NCI-H345 (cell line): ENCODE measurements at places on chromosomes 6 and 20.

GRCh38 chr20:20872428-20872827, 160.0 kb upstream of the RALGAPA2 start:
- DNase-seq, result no peak

GRCh38 chr6:165804331-165805066, 141.5 kb upstream of the PDE10A start:
- DNase-seq, result no peak

GRCh38 chr20:22562620-22563019, 21.8 kb downstream of the FOXA2 start:
- peak; percentile 15 for DNase-seq

DNA sequence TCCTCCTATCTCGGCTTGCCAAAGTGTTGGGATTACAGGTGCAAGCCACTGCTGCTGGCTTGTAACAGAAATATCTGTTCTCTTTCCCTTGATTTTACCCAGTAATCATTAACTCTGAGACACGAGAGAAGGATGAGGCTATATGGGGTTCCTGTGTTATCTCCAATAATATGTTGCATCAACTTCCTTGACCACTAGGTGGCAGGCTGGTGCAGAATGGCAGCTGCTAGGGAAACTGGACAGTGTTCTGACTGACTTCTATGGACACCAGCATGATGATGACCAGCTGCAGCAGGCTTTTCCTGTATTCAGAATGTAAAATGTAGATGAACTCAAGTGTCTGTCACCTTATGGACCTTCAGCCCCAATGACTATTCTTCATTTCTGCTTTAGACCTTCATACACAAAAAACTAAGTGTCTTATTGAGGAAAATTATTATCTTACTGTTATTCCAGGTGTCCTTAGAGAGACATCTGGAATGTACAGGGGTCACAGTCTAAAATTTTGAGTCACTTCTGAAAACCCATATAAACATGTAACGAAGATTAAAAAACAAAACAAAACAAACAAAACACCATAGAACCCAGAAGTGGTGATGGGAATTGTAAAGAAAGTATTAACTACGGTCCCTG, 20.4 kb upstream of the CD109 start:
- peak; percentile 61 for DNase-seq

GRCh38 chr20:56945057-56945456, 316.0 kb downstream of the TFAP2C start:
- DNase-seq, result no peak

GRCh38 chr20:47465335-47466090, 36.2 kb upstream of the NCOA3 start:
- DNase-seq, result no peak

DNA sequence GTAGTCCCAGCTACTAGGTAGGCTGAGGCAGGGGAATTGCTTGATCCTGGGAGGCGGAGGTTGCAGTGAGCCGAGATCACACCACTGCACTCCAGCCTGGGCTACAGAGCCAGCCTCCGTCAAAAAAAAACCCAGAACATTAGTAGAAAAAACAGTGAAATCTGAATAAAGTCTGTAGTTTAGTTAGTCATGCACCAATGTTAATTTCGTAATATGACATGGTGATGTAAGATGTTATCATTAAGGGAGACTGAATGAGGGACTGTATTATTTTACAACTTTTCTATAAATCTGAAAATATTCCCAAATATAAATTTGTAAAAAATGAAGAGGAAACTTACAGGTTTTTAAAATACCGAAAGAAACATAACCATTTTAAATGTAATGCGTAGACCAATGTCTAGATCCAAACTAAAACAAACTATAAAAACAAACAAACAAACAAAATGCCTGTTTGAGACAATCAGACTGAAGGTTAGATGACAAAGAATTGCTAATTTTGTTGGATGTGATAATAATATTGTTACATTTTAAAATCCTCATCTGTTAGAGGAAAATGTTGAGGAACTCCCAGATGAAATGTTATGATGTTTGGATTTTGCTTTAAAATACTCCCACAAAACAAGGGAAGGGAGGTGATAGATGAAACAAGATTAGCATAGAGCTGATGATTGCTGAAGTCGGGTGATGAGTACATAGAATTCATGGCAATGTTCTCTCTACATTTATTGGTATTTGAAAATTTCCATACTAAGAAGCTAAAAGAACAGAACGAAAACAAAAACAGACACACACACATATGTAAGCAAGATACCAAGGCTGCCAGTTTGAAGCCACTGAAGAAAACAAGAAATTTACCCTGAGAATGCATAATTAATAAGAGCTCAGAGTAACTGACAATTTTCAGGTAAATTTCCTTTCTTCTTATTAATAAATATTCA, 1.8 kb downstream of the GSTA4 start:
- no peak for DNase-seq

DNA sequence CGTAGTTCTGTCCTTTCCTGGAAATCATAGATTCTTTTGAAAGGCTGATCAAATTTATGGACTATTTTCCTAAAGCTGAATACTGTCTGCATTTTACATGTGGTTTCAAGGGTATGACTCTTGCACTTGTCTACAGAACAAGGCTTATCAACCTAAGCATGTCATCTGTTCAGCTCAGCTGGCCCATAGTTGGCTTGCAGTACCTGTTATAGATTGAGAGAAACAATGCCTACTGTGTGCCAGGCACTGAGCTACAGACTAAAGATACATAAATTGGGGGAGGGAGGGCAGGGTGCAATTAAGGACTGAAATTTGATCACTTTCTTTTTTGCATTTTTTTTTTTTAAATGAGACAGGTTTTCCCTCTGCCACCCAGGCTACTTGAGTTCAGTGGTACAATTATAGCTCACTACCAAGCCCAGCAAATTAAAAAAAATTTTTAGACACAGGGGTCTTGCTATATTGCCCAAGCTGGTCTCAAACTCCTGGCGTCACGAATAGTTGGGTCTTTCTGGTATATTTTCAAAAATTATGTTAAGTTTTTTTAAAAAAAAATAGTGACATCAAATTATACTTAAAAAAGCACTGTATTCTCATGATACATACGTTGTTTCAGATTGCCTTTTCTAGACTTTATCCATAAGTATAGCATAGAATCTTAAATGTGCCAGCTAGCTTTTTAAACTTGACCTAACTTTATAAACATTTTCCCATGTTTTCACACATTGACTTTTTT, 52.2 kb downstream of the RREB1 start:
- DNase-seq, result no peak

GRCh38 chr6:21352131-21352530, 241.4 kb upstream of the SOX4 start:
- peak; percentile 16 for DNase-seq

GRCh38 chr20:11549172-11550103, 368.3 kb upstream of the BTBD3 start:
- no peak for DNase-seq

- no peak for DNase-seq
Measured at GRCh38 chr20:20553541-20553940, 158.9 kb downstream of the RALGAPA2 start.

DNA sequence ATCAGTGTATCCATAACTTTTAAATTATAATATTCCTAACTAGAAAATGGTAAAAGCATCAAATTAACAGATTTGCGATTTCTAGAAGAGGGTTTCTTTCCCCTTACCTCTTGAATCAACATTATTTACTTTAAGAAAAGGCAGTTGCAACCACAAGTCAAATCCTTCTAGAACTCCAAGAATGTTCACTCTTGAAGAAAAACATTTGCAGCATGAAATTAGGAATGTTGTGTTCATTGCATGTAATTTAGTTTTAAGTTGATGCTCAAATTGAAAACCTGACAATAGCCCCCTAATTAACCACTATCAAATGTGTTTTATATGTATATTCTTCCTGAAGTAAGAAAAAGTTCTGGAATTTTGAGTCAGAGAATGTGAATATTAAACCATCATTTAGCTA, 2.3 kb upstream of the REV3L start:
- no peak for DNase-seq

- peak; percentile 78 for DNase-seq
Measured at GRCh38 chr6:113596387-113597230, 260.5 kb upstream of the MARCKS start.

DNA sequence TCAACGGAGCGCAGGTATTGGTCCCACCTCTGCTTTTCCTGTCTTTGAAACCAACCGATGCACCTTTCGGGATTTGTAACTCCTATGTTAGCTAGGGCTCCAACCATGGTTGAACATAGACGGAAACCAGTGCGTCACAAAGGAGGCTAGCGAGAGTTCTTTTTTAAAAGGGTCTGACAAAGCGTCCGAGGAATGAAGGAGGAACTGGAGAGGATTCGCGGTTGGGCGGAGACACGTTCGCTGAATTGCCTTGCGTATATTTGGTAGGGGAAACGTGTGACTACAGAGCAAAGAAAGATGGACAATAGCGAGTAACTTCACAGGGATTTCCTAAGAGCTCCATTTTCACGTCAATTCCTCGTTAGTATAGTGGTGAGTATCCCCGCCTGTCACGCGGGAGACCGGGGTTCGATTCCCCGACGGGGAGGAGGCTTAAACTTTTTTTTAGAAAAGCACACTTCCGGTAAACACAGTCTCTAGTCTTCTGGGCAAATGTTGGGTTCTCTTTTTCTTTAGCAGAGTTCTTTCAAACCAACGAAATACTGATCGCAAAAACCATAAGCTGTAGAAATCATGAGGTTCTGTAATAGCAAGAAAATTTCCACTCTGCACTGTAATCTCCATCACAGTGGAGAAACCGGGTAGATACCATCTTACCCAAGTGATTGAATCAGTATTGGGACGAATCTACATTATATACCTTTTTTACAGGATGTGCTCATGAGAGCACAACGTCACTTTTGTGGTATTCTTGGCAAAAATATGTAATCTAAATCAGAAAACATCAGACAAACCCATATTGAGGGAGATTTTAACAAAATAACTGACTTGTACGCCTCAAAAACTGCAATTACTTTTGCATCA, 6.6 kb upstream of the ZNF184 start:
- peak; percentile 88 for DNase-seq

GRCh38 chr6:93496548-93496947, 77.2 kb upstream of the EPHA7 start:
- no peak for DNase-seq

- DNase-seq, result no peak
Measured at GRCh38 chr20:36384022-36384619, 78.0 kb downstream of the DLGAP4 start.

GRCh38 chr6:96704713-96705112, 132.6 kb downstream of the GPR63 start:
- no peak for DNase-seq

DNA sequence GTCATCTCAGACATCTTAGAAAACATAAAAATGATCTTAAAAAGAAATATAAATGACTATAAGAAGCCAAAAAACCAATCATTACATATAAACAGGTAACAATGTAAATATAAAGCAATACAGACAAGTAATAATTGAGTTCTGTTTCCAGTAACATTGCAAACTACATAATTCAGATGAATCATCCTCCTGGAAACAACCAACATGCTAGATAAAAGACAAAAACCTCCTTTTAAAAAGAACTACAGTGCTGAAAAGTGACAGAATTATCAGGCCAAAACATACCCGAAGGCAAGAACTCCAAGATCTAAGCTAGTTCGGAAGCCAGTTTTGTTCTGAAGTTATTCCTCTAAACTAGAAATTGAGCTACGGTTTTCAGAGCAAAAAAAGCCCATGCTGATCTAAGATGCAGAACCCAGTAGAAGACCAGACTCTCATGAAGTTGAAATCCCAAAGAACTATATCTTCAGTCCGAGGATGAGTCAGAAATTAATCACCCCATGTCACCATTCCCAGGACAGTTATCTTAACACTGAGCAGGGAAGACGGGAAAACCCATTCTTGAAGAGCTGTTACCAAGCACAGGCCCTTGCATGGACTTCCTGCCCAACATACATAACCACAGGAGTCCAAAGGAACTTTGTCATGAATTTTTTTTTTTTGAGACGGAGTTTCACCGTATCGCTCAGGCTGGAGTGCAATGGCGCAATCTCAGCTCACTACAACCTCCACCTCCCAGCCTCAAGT, 9.8 kb downstream of the PGM3 start:
- DNase-seq, result no peak

DNA sequence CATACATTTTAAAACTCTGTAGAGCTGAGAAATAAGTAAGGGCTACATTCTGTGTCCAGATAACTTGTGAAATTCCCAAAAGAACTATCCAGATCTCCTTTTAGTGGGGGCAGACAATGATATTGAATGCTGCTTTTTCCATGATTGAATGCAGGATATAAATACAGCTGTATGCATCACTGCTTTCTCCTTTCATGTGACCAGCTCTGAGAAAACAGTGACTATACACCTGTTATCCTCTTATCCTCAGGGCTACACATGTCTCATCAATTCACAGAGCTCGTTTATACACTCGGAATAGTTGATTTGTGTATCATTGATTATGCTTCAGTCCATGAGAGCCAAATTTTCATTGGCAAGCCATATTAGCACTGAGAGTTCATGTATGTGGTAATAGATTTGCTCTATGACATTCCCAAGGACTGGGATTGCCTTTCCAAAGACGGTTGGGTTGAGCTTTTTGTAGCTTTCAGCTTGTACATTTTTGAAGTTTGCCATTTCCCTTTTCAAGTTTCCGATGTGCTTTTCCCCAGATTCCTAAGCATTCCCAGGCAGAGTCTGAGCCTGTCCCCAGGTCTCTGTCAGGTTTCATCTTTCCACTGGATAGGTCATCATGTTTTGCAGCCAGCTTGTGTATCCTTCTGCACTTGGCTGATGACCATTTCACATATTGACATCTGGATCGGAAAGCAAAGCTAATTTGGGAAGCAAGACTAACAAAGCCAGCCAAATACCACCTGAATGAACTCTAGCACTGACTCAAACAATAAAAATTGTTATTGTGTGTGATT, 97.7 kb downstream of the RFX6 start:
- DNase-seq, result no peak

- no peak for DNase-seq
Measured at GRCh38 chr6:16493802-16494201, 255.4 kb downstream of the GMPR start.

GRCh38 chr6:142810952-142811514, 133.9 kb downstream of the HIVEP2 start:
- DNase-seq, result no peak

DNA sequence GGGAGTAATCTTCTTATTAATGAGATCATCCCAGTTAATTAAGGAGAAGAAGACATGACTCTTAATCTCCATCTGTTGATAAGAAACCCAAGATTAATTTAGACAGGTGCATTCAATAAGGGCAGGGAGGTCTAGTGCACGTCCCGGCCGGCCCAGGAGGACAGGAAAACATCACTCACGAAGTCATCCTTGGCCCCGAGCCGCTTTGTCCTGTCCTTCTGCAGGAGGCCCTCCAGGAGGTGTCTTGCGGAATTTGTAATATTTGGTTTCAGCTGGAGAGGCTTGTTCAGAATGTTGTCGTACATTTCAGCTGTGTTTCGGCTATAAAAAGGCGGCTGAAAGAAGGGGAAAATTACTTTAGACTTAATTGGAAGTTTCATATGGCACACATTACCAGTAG, 118.4 kb upstream of the SLC2A12 start:
- DNase-seq, result no peak

- DNase-seq, result no peak
Measured at GRCh38 chr20:25054096-25054820, 3.7 kb downstream of the ACSS1 start.

- no peak for DNase-seq
Measured at GRCh38 chr20:440148-440547, 22.2 kb downstream of the TBC1D20 start.

- DNase-seq, result no peak
Measured at GRCh38 chr6:160227038-160227768, 31.4 kb downstream of the SLC22A2 start.
